ENCODE measurements at places on chromosomes 1 and 21. TPM values are rescaled to one million over a fixed set of nuclear protein-coding genes. Genes with fewer than 3 reads are reported as not detected.

- DNase-seq = no peak
Observed at GRCh38 chr1:219498666-219499065, 114.2 kb downstream of the ZC3H11B start.

DNA sequence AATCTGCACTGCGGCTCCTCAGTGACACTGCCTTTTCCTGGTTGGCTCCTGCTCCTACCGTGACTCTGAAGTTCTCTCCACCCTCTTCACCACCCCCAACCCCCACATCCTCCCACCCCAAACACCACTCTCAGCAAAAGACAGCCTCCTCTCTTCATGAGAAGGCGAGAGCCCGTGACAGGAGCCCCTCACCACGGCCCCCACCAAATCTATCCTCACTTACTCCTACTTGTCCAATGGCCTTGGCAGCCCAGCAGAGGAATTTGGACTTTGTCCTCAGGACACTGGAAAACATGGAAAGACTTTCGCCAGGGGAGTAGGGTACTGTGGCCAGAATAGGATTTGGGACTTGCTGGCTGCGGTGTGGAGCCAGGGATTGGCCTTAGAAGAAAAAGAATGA, 6.9 kb downstream of the TMEM125 start:
- DNase-seq = no peak

- no peak for DNase-seq
Observed at GRCh38 chr1:92424381-92424780, 62.3 kb downstream of the GFI1 start.

DNA sequence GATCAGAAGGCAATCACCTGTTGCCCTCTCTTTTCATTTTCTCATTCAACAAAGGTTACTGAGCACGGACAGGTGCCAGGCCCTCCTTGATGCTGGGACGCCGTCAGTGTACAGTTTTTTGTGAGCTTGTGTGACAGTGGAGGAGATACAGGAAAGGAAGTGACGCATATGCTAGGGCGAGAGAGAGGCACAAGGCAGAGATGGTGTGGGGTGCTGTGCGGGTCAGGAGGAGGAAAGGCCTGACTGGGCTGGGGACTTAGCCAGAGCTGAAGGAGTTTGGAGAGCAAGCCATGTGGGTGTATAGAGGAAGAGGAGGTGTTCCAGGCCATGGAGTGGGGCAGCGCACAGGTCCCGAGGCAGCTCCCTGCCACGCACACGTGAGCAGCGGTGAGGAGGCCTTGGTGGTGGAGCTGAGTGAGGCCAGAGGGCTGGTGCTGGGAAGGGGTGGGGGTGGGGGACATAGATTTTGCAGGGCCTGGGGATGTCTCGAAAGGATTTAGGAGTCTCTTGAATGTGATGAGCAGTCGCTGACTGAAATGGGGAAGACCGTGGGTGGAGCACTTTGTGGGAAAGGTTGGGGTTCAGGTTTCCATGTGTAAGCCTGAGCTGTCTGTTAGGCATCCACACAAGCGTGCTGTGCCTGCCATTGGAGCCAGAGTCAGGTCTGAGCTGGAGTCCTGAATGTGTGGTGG, 46.0 kb downstream of the TRAPPC10 start:
- no peak for DNase-seq

- peak; percentile 35 for DNase-seq
Observed at GRCh38 chr1:9068981-9069325, 482 bp downstream of the SLC2A5 start.

DNA sequence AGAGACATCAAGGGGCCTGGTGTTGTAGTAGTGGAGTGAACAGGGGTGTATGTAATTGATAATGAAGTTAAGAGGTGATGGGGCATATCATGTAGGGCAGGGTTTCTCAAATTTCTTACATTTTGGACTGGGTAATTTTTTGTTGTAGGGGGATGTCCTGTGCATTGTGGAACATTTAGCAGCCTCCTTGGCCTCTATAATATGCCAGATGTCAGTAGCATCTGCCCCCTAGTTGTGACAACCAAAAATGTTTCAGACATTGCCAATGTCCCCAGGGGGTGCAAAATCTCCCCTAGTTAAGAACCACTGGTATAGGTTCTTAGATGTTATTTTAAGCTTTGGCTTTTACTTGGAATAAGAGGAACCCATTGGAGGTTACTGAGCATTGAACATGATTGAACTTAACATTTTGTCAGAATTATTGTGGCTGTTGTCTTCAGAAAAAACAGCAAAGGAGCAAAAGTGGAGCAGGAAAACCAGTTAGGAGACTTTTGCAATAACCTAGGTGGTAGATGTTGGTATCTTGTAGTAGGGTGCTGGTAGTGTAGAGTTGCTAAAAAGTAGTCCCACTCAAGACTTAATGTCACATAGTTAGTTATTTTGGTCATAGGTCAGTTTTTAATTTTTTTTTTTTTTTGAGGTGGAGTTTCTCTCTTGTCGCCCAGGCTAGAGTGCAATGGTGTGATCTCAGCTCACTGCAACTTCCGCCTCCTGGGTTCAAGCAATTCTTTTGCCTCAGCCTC, 6.2 kb downstream of the ZNF326 start:
- DNase-seq = no peak

DNA sequence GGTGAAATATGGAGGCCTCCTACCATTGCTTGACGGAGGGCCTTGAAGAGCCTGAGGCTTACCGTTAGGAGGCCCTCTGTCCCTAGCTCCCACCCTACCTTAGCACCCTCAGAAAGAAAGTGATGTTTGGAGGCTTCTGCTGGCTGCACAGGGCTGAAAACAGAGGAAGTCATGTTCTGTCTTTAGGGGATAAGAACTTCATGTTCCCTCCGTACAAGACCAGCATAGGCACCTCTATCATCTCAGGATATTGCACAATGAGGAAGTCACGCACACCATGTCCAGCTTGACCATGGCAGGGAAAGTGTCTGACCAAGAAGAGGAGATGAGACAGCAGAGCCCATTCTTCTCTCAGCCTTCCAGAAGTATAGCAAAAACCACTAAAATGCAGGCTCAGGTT, 13.8 kb downstream of the ADORA3 start:
- DNase-seq = peak; percentile 40

- peak; percentile 28 for DNase-seq
Observed at GRCh38 chr1:79161077-79161476, 154.5 kb upstream of the ADGRL4 start.

GRCh38 chr1:161098210-161099068, at the start of gene KLHDC9:
TSS of gene KLHDC9 (plus strand) at chr1:161098361. CDS start at chr1:161098536, 175 bp downstream.
- peak; percentile 83 for DNase-seq

GRCh38 chr1:115373305-115373704, 35.3 kb upstream of the NGF start:
- no peak for DNase-seq

DNA sequence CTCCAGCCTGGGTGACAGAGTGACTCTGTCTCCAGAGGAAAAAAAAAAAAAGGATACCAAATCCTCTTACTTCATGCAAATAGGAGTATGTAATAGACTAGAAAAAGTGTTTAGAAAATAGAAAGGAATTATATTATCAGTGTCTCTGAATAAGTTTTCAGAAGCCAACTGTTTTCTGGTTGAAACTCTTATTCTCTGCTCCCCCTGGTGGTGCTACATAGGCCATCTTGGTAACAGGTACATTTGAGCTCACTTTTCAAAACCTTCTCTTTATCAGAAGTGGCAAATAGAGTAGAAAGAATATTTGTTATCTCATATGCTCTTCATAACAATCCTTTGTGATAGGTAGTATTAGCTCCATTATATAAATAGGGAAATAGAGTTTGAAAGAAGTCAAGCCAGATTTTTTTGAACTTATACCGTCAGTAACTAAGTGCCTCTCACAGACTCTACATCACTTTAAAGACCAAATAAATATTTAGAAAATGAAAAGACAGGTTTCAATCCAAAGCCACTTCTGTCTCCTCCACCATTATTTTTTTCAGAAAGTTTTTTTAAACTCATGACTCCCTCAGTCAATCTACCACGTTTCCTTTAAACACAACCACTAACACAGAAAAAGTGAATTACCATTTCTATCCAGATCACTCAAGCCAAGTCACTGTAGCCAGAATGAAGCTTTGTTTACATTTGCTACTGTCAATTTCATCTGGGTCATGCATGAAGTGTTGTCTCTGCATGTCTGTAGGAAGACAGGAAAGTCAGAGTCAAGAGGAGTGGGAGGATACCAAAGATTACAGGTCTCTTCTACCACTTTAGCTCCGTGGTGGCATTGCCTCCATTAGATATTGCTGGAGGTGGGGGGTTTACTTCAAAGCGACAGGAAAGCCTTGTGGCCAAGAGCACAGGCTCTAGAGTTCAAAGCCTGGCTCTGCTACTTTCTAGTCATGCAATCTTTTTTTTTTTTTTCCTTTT, 45.6 kb downstream of the IL23R start:
- DNase-seq = peak; percentile 35

DNA sequence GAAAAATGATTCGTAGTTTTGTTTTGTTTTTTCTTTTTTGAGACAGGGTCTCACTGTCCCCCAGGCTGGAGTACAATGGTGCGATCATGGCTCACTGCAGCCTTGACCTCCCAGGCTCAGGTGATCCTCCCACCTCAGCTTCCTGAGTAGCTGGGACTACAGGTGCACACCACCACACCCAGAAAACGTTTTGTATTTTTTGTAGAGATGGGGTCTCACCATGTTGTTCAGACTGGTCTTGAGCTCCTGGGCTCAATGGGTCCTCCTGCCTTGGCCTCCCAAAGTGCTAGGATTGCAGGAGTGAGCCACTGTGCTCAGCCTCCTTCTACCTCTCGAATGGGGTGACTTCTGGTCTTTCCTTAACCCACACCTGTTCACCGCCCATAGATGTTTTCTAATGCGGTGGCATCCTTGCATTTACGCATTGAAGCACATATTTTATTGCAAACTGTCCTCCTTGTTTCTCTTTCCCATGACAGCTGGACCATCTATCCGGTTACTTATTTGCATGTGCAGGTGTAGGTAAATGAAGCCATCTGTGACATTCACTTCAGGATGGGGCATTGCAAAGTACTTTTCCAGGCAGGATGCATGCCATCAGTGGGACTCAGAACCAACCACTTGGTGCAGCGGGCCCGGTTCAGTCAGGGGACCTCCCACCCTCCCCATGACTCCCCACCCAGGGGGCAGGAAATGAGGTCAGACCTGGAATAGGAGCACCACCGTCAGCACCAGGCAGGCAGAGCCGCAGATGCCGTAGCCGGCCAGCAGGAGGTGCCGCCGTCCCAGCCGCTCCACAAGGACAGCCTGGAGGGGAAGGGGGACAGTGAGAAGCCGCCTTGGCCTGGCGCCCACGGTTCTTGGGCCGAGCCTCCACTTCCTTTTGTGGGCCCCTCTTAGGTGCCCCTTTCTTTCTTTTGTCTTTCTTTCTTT, 16.5 kb downstream of the SLC2A7 start:
- DNase-seq = no peak

DNA sequence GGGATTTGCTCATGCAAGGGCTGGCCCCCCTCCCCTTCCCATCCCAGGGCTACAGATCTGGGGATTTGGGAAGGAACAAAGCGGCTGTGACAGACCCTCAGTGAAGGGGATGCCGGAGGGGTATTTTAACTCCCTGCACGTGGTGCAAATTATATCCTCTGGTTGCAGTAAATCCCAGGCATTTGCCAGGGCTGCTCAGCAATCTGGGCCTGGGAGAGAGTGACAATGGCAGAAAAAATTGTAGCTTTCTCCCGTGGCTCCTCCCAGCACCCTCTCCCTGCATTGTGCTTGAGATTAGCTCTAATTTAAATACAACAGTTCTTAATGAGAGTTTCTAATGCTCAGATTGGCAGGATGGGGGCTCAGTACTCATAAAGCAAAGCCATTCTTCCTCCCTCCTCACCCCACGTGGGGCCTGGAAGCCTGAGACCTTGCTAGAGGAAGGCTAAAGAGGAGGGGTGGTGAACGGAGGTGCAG, 129.9 kb upstream of the CD34 start:
- DNase-seq = no peak

- DNase-seq = no peak
Observed at GRCh38 chr1:231982871-231983587, 356.4 kb downstream of the DISC1 start.

Gene CELA3A
- not detected for total RNA-seq

Gene NEXN
- total RNA-seq = 76.1 TPM

Gene SFN
- 21.4 TPM for total RNA-seq

Gene ADORA3
- total RNA-seq = 8.9 TPM

Gene NBPF19
- total RNA-seq = 29.1 TPM

Gene TPTE
- 2.9 TPM for total RNA-seq

Data from umbilical cord (tissue), 2 donors.